ENCODE measurements at places on chromosomes 7 and 10. TPM values are rescaled to one million over a fixed set of nuclear protein-coding genes. Genes with fewer than 3 reads are reported as not detected.

DNA sequence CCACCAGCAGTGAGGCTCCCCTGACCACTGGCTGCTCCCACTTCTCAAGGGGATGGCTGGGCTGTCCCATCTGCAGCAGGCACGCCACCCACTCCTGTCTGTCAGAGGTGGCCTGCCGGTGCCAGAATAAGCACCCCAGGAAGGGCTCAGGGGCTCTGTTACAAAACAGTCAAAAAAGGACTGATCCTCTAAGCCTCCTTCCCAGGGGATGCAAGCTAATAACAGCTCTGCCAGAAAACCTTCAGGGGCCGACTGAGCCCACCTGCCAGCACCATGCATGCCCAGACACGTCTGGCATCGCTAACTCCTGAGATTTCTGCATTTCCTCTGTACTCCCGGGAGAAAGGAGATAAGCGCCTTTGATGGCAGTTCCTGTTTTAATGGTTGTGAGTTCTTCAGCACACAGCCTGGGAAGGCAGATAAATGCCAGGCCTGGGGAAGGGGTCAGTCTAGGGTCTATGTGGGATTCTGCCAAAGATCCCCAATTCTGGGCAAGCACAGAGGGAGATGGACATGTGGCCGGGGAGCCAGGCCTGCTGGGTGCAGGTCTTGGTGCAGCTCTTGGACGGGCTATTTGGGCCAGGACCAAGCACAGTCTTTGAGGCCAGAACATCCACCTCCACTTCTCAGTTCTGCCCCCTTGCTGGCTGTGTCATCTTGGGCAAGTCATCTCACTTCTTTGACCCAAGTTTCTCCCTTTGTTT, 128.4 kb downstream of the ARHGAP22 start:
- no peak for DNase-seq

GRCh38 chr7:36051501-36051900, 101.6 kb upstream of the EEPD1 start:
- no peak for DNase-seq

DNA sequence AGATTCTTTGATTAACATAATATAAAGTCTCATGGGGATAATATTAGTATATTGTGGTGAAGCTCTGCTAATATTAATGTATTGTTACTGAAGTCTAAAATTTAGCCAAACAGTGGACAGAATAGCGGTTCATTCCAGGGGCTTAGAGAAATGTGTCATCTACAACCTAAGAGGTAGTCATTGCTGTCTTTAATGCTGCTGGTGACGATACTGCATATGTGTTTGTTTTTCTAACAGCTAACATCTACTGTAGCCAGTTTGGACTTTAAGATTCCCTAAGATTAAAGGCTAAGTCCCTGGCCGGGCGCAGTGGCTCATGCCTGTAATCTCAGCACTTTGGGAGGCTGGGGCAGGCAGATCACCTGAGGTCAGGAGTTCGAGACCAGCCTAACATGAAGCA, 102.0 kb upstream of the SAMD8 start:
- DNase-seq: no peak

GRCh38 chr10:34392641-34393170, 422.4 kb downstream of the PARD3 start:
- no peak for DNase-seq

DNA sequence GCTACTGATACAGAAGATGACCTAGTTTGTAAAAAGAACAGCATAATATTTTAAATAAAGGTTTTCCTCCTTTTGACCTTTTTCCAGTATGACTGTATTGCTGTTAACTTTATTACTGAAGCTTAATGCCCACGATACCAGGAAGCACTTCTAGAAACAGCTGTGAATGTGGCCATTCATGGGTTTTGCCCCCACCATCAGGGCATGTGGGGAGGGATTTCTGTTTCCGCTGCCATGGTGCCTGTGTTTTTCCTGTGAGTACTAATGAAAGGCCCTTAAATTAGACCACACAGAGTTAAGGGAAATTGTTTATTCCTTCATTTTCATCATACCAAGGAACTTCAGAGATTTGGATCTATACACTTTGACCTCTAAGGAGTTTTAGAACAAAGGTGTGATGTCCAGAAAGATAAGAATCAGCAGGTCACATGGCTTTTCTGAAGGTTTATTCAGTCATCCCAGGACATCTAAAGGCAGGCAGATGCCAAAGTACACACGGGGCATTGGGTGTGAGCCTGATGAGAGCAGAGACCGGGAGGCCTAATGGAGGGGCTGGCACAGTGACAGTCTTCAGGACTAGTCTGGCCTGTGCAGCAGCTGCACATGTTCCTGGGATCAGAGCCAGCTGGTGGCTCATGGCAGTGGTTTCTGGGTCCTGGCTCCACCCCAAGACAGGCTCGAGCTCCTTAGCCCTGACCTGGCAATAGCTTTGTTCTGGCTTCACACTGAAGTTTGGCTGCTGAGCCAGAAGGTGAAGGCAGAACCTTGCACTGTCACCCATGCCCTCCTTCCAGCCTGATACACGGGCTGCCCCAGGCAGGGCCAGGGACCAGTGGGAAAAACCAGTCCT, 190.9 kb downstream of the REEP3 start:
- DNase-seq: peak; percentile 53

- DNase-seq: no peak
Observed at GRCh38 chr10:79140855-79141254, 72.1 kb downstream of the ZMIZ1 start.

DNA sequence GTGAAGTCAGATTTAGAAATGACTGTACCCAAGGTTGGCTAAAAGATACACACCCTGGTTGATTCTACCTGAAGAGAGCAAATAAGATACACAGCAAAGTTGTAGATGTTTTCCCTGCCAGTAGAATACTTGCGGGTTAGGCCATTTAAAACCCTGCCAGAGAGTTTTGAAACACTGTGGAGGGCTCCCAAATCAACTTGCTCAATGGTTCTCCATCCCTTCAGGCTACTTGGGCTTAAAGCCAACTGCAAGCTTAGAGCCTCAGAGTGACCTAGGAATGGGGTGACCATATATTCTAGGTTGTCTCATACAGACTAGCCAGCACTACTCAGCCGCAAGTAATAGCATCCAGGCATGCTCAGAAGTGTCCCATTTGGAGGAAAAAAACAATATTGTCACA, 10.0 kb downstream of the CAV1 start:
- DNase-seq: no peak

DNA sequence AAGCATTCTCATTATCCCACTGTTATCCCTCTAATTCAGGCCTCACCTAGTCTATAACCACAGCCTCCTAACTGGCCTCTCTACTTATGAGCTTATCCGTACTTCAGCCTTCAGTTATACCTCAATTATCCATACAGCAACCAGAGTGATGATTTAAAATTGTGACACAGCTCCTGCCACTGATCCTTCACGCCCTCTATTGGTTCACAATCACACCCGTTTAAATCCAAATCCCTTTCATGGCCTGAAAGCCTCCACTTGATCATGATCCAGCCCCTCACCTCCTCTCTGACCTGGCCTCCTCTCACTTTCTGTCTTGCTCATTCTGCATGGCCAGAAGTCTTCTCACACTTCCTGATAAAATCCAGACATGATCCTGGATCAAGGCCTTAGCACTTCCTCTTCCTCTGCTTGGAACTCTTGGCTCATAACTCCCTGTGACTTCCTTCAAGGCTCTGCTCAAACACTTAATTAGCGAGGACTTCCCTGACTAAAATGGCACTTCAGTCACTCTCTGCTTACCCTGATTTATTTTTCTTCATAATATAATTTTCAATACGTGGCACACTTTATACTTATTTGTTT, 19.0 kb upstream of the TMEM26 start:
- DNase-seq: no peak

GRCh38 chr10:103480521-103480920, 1.5 kb upstream of the CALHM3 start:
- DNase-seq: no peak

GRCh38 chr7:100472854-100473499, 6.0 kb downstream of the TSC22D4 start:
- DNase-seq: no peak

- no peak for DNase-seq
Observed at GRCh38 chr7:101186844-101187428, 6.8 kb upstream of the NAT16 start.

- DNase-seq: peak; percentile 27
Observed at GRCh38 chr7:141073173-141073640, 657 bp upstream of the TMEM178B start.

DNA sequence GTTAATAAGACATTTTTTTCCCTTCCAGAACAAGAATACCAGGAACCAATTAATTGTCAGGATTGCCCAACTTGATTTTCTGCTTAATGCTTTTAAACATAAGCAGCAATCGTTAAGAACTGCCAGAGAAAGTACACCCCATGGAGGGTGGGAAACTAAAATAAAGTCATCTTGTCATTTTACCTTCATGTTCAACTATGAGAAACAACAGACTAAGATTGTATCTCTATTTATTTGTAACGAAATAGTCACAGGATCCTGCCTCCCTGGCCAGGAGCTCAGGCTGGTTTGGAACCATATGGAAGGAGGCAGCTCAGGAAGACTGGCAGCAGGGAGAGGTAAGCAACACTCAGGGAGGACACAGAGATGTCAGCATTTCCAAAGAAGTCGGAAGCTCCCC, 129.6 kb downstream of the TNS3 start:
- DNase-seq: peak; percentile 59

GRCh38 chr7:55210716-55211115, 154.4 kb upstream of the LANCL2 start:
- DNase-seq: no peak

- DNase-seq: no peak
Observed at GRCh38 chr10:59463909-59464308, 101.6 kb upstream of the FAM13C start.

GRCh38 chr7:108045154-108045553, 42.2 kb upstream of the LAMB1 start:
- DNase-seq: no peak

DNA sequence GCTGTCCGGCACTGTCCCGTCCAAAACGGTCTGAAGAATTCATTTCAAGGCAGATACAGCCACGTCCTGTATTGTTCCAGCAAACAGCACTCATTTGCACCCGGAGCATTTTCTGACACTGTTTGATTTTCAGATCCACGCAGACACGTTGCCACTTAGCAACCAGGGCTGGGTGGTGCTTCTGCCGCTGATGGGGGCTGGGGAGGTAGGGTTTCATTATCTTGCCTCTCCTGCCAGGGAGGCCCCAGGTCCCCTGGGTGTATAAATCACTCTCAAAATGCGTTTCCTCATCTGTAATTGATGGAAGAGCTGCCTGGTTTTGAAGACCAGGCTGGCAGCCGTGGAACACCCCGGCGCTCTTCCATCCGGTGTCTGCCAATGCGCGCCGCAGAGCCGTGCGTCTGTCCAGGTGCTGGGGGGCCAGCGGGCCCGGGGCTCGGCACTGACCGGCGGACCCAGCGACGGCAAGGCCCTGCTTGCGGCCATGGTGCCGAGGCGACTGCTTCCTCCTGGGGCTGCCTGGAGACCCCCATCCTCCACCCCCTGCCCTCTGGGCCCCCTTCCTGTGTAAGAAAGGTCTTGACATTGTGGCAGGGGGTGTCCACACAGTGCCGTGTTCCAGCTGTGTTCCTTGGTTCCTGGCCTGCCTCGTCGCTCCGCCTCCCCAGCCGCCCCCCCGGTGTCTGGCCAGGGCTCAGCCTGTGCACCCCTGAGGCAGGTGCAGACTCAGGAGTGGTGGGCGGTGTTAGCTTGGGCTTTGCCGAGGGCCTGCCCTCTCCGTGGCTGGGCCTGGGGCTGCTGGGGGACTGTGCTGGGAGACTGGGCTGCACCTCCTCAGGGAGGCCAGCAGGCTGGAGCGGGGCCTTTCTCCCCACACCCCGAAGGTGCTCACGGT, 16.6 kb downstream of the ADGRA1 start:
- DNase-seq: no peak

GRCh38 chr7:138460649-138461607, 869 bp downstream of the TRIM24 start:
- DNase-seq: peak; percentile 47

GRCh38 chr7:25289518-25289917, 61.2 kb upstream of the NPVF start:
- DNase-seq: peak; percentile 56

DNA sequence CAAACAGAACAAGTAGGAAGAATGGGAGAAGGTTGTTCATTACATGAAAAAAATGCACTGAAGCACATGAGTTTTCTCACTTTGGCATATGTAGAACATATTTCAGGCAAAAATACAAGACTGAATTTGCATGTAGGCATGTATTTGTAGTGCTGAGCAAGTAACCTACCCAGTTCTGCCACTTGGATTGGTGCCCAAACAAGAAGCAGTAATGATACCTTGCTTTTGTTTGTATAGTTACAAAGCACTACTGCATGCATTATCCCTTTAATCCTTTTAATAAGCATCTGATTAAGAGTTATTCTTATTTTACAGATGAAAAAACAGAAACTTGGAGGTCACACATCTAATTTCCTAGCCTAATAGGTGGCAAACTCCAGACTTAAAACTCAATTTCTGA, 23.1 kb upstream of the CTTNBP2 start:
- DNase-seq: no peak

- DNase-seq: no peak
Observed at GRCh38 chr7:153383781-153384180, 624.2 kb downstream of the ACTR3B start.

- no peak for DNase-seq
Observed at GRCh38 chr10:74507951-74508350, 318.4 kb upstream of the KAT6B start.

DNA sequence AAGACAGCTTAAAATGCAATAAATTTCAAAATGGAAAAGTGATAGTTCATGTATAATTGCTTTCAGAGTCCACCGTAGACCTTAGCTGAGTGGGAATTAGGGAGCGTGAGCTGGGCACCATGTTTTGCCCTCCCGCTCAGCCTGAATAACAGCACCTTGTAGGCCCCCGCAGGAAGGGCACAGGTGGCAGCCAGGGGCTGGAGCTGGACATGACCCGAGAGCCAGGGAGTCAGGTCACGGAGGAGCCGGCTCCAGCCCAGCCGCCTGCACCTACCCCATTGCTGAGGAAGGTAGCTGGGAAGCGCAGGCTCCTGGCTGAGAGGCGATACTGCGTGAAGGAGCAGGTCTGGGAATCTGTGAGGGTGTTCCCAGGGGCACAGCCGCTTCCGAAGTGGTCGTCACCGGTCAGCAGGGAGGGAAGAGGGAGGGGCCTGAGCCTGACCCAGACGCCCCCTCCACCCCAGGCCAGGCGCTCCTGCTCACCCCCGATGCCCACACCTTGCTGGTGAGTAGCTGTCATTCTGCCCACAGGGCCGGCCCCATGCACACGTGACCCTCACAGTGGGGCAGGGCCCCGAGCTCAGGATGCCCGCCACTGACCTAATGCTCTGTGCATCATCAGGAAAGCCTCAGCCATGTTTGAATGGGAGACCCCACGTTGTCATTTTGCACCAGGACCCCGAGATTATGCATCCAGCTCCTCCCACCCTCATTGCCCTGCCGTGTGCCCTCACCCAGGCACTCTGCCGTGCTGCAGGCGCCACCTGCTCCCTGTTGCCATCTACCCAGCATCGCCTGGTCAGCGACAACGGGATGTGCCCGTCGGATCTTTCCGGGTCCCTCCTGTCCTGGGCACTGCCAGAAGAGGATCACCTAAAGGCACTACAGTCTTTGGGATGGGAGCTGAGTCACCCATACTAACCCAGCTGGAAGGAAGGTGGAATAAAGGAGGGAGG, 129.2 kb upstream of the TCERG1L start:
- DNase-seq: no peak

ADIRF gene
- 3.2 TPM for total RNA-seq

SLC26A5 gene
- total RNA-seq: 0.18 TPM

RNF133 gene
- 7.3 TPM for total RNA-seq

NRF1 gene
- 28.3 TPM for total RNA-seq

PRTFDC1 gene
- 24.3 TPM for total RNA-seq

WBP1L gene
- total RNA-seq: 29.6 TPM

PHYHIPL gene
- total RNA-seq: 38.8 TPM

ZNF107 gene
- 16.5 TPM for total RNA-seq

GPR26 gene
- total RNA-seq: 12.0 TPM

FRA10AC1 gene
- 42.2 TPM for total RNA-seq

SYT15B gene
- total RNA-seq: 0.54 TPM
